Right lobe of liver (tissue), 6 donors: ENCODE measurements at places on chromosomes 7 and 10.

- DNase-seq = no peak
These were observed 12.2 kb downstream of the CLRN3 start for GRCh38 chr10:127880557-127880956.

DNA sequence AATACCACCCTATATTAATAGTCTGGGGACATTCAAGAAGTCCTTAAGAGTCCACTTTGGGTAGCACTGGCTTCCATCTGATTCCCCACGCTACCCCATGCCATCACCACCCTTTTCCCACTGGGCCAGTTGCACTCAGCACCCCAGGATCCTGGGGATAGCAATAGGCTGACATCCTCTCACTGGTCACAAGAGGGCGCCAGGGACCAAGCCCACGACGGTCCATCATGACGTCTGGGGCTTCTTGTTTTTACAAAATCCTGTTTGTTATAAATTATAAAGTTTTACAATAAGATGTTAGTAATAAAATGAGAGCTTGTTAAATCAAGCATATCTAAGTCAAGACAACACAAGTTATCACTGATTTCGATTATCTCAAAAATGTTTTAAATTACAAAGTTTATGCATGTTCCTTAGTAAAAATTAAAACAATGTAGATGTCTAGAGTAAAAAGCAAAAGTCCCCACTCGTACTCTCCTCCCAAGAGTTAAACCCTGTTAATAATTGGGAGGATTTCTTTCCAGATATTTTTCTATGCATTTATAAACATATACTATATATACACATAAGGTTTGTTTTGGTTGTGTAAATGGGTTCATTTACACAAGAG, 15.4 kb downstream of the GPNMB start:
- DNase-seq = peak; percentile 51

DNA sequence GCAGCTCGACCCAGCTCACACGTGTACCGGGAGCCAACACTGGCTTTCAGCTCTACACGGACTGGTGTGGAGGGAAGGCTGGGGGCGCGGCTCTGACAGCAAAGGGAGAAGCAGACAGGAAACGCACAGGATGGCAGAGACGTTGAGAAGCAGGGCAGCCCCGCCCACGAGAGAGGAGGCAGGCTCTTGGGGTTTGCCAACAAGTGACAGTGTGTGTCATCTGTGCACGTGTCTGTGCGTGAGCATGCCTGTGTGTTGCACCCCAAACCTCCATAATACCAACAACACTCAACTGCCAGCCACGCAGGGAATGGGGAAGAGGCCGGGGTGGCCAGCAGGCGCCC, 64.4 kb upstream of the PDGFA start:
- DNase-seq = no peak

- peak; percentile 25 for DNase-seq
These were observed 46.5 kb downstream of the TSPAN15 start for GRCh38 chr10:69497611-69498390.

DNA sequence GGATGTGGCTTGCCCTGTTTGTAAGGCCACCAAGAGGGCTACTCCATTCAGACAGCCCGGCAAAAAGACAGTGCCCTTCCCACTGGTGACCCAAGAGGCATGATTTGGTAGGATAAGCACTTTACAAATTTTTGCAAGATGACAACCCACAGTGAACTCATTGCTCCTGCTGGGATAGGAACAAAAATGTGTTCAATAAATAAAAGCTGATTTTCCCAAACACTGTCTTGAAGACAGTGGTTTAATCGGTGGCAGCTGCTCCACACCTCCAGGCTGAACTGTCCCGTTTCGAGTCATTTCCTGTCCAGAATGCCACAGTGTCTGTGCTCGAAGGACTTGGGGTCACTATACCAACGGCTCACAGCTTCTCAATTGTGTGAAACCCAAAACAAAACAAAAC, 45.1 kb upstream of the NPTX2 start:
- no peak for DNase-seq

DNA sequence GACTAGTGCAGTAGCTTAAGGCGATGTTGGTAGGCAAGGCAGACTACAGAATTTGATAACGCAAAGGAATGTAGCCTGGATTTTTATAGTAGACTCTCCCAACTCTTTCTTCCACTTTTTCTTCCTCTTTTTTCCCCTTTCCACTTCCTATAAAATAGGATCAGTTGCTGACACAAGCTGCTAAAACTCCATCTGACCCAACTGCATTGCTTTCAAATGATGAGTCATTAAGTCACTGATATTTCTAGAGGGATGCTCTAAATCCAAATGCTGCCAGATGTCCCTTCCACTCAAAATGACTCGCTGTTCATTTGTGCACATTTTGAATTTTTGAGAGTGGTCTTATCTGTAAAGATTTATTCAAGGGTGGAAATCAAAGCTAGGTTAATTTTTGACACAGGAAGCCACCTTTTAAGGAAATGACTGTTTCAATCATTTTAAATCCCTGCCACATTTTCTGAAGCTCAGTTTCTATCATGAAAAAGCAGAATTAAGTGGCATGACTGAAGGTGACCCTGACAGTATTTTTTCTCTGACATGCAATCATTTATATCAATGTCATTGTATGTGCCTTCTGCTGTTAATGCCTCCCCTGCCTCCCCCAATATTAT, 25.8 kb upstream of the SFMBT2 start:
- DNase-seq = no peak

GRCh38 chr10:75493464-75493863, 62.0 kb downstream of the LRMDA start:
- no peak for DNase-seq

GRCh38 chr7:158351481-158351880, 236.1 kb downstream of the PTPRN2 start:
- DNase-seq = no peak

DNA sequence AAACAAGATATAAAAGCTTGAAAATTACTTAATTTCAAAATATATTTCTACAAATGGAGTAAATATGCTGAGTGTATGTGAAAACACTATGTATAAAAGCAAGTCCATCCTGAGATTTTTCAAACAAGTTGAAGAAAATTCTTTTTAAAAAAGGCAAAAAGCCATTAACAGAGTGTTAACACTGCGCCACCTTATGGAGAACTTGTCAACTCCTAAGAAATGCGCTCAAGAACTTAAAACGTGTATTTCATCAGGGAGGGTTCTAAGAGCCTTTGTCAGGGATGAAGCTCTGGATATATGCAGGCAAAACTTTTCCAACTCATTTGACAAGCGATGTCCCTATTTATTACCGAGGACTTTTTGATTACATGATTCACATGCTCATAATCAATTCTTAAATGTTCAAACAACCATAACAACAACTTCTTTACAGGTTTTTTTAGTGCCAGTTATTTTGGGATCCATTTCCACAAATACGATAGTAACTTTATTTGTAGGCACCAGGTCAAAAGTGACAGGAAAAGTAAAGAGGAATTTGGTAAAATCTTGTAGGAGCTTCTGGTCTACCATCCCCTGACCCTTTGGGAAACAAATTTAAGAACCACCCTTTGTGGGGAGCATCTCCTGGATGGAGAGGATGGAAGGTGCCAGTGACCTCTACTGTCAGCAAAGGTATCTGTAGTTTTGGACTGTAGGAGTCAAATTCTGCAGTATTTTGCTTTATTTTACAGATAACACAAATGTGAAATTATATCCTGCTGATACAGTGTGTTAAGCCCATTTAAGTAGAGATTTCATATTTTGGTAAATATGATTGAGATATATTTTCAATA, 23.2 kb downstream of the CALCR start:
- DNase-seq = no peak

DNA sequence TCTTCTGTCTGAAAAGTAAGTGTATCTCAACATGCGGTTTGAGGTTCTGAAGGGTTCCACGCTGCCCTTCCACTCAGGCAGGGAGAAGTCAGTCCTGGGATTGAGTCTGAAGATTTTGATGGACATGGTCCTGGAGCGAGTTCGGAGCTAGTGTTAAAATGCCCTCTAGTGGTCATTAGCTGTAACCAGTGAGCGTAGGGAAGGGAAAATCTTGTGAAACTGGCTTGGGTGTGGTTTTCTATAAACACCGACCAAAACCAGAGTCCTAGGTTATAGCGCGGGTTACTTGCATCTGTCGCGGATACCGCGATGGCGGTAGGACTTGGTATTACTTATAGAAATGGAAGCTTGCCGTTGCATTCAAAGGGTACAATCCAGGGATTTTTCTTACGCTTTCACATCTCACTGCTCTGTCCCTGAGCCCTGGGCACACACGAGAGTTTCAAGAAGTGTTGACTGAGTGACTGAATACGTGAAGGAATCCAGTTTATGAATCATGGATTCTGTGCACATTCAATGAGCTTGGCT, 348.2 kb upstream of the C7orf33 start:
- no peak for DNase-seq

DNA sequence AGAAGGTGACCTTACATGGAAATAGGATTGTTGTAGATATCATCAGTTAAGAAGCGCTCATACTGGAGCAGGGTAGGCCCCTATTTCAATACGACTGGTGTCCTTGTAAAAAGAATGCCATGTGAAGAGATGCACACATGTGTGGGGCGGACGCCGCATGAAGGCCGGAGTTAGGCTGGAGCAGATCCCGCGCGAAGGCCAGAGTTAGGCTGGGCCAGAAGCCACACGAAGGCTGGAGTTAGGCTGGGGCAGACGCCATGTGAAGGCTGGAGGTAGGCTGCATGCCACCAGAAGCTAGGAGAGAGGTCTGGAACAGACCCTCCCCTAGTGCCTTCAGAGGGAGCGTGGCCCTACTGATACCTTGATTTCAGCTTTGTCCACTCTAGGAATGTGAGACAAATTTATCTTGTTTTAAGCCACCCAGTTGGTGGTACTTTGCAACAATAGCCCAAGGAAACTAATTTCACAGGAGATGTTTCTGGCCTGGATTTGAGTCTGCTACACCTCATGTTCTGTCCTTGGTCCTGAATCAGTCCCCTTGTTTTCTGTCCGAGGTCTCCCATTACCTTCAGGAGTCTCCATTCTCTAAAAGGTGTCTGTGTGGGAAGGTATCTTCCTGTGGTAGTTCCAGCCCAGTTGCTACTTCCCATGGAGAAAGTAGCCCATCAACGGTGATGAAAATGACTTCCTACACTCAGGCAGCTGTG, 585.8 kb downstream of the LRMDA start:
- no peak for DNase-seq

DNA sequence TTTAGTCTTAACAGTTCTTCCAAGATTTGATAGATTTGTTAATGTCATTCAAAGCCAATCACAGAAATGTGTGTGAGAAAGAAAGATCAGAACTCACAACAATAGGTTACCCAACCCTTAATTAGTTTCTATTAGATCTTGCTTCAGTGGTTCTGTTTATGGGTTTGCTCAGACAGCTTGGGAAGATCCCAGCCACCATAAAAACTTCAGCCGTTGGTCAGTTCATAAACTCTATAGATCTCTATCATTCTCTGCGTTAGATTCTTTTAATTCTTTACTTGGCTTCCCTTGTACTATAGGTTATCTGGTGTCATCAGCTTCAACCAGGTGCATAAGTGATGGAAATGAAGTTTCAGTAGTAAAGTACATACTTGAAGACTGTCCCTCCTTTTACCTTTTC, 54.4 kb downstream of the ZNF277 start:
- no peak for DNase-seq

DNA sequence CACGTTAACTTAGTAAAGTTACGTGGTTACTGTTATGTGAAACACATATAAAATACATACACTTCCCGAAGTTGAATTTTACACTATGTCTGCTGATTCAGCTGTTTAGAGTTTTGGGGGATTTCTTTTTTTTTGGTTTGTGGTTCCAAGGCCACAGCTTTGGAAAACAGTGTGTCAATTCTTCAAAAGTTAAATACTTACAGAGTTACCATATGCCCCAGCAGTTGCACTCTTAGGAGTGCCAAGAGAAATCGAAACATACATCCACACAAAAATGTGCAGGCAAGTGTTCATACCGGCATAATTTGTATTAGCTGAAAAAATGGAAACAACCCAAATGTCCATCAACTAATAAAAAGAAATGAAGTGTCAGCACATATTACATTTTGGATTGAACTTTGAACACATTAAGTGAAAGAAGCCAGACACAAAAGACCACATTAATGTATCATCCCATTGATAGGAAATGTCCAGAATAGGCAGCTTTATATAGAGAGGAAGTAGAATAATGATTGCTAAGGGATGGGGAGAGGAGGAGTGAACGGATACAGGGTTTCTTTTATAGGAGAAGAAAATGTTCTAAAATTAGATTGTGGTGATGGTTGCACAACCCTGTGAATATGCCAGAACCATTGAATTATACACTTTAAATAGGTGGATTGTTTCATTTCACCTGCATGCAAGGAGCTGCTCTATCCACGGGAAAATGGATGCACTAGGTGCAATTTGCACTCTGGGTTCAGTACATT, 17.6 kb downstream of the APBB1IP start:
- no peak for DNase-seq

- no peak for DNase-seq
These were observed 79.1 kb downstream of the LARP4B start for GRCh38 chr10:852386-852785.

GRCh38 chr7:117183729-117184128, 139.1 kb downstream of the WNT2 start:
- no peak for DNase-seq

- DNase-seq = no peak
These were observed 94.5 kb downstream of the ETV1 start for GRCh38 chr7:13894954-13895353.

GRCh38 chr10:132845041-132845551, 59.1 kb upstream of the NKX6-2 start:
- DNase-seq = peak; percentile 41

GRCh38 chr7:157233677-157234076, 95.0 kb downstream of the UBE3C start:
- no peak for DNase-seq

GRCh38 chr7:117169907-117170306, 153.0 kb downstream of the WNT2 start:
- DNase-seq = peak; percentile 23

DNA sequence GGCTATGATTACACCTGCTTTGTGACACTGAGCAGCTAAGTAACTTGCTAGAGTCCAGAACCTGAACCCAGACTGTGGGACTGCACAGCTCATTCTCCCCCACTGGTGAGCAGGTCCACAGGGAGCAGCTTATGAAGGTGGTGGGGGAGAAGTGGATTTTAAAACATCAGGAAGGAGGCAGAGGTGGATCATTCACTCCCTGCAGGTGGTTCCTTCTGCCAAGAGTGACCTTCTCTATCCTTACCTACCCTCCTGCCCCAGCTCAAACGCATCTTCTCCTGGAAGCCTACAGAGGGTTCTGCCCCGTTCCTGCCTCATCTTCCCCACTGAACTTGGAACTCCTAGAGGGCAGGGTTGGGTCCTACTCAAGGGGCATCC, 539 bp upstream of the FAM241B start:
- no peak for DNase-seq
